ENCODE measurements at places on chromosomes 7 and 10.

DNA sequence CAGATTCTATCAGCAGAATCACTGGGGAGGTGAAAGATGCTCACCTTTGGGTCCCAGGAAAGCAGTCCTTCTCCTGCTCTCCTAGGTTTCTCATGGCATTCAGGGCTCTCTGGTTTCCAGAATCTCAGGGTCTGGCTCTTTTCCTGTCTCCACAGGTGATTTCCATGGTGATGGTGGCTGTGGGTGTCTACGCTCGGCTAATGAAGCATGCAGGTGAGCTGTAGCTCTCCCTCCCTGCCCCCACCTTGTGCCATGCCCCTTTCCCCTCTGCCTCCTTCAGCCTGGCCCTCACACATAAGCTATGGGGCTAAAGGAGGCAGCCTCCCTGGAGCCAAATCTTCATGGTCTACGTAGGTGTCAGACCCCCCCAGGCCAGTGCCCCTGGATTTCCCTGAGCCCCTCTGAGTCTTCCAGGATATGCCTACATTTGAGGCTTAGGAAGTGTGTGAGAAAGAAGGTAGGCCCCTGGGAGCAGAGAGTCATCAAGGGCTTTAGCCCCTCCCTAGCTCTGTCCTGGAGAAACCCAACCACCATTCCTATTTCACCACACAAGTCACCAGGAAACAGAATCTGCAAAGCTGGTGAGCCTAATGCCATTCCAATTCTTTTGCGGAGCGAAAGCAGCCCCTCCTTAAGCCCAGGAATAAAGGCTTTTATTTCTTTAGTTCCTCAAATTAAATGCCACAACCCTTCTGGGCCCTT, 17.2 kb downstream of the TSPAN33 start:
- DNase-seq, result no peak

DNA sequence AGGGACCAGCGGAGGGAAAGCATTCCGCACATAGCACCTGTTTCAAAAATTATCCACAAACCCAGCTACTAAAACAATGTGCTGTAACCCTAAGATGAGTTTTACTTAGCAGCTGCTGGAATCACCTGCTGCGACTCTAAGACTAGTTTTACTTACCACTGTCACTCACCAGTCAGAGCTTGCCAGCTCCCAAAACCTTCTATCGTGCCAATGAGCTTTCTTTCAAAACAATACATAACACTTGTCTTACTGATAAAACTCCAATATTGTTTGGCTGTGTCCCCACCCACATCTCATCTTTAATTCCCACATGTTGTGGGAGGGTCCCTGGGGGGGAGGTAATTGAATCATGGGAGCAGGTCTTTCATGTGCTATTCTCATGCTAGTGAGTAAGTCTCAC, 18.4 kb downstream of the ST8SIA6 start:
- no peak for DNase-seq

- DNase-seq, result no peak
Measured at GRCh38 chr10:61159253-61159652, 215.3 kb upstream of the RHOBTB1 start.

DNA sequence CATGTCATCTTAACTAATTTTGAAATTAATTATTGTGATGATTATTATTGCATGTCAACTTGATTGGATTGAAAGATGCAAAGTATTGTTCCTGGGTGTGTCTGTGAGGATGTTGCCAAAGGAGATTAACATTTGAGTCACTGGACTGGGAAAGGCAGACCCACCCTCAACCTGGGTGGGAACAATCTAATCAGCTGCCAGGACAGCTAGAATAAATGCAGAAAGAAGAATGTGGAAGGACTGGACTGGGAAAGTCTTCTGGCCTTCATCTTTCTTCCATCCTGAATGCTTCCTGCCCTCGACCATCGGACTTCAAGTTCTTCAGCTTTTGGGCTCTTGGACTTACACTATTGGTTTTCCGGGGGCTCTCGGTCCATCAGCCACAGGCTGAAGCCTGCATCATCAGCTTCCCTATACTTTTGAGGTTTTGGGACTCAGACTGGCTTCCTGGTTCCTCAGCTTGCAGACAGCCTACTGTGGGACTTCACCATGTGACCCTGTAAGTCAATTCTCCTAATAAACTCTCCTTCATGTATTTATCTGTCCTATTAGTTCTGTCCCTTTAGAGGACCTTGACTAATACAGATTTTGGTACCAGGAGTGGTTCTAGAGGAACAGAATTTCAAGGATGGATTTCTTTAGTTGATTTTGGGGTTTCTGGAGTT, 959.8 kb downstream of the ANKRD7 start:
- DNase-seq, result no peak

DNA sequence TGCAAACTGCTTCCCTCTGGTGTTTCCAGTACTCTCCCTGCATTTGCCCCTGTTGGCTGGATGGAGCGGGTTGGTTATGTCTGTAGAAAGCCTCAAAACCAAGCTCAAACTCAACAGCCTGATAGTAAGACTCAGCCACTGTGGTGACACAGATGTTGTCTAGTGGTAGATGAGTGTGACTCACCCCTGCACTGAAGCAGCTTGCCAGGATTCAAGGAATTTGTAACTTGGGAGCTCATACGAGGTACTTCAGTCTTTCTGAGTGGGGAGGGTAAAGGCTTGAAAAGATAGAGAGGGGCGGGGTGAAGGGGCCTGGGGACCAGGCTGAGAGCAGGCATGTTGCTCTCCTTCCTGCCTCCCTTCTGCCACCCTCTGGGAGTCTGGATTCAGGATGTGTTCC, 22.9 kb upstream of the AQP1 start:
- no peak for DNase-seq

Measured in CD4-positive, alpha-beta T cell (primary cell).